Cerebellar nuclear complex (tissue), 1 donor: ENCODE measurements at places on chromosomes 2 and 18.

GRCh38 chr2:63814114-63814513, 27.6 kb upstream of the UGP2 start:
- DNase-seq = no peak

DNA sequence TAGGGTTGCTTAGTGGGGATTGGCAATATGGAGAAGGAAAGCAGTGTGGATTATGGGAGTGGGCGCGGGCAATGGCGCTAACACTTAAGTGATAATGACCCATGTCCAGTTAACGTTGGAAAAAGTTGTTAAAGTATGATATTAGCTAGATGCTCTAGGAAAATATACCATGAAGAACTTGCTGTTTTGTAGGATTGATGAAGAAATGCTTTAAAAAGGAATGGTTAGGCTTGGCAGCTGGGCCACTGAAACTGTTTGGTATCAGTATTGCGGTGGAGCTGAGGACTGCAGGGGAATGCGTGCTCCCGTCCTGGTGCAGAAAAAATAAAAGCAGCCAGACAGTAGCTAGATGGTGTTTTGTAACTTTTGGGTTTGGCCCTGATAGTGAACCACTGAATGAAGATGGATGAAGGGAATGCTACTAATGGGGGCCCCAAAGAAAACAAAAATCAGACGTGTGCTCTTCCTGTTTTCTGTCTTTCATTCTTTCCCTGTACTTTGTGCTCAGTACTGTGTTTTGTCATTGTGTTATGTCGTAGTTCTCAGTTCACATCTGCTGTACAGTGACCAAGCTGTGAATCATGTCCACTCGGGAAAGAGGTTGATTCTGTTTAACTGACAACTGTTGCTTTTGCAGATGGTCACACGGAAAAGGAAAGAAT, 999 bp downstream of the INSIG2 start:
- no peak for DNase-seq

GRCh38 chr2:240245706-240246105, 105.2 kb upstream of the OTOS start:
- DNase-seq = no peak

GRCh38 chr2:257429-257828, 6.4 kb downstream of the SH3YL1 start:
- DNase-seq = no peak

- no peak for DNase-seq
These were observed 96.2 kb upstream of the B3GNT7 start for GRCh38 chr2:231299267-231299666.
